Activated CD4-positive, alpha-beta T cell treated with anti-CD3 and anti-CD28 coated beads for 36 hours (primary cell): ENCODE measurements at places on chromosomes 1 and 21. TPM values are rescaled to one million over a fixed set of nuclear protein-coding genes. Genes with fewer than 3 reads are reported as not detected.
A peak's percentile ranks its signal among the peaks of the same experiment; 100 is the strongest.

The EPHA8 gene
- total RNA-seq: not detected

The KRTAP10-7 gene
- total RNA-seq: not detected

The TAL1 gene
- total RNA-seq: 0.19 TPM

The PARS2 gene
- total RNA-seq: 6.8 TPM

The SPRR2B gene
- total RNA-seq: not detected

The CD247 gene
- 149 TPM for total RNA-seq

The MAP10 gene
- total RNA-seq: 1.5 TPM

The CLCNKB gene
- not detected for total RNA-seq

The KLHDC9 gene
- 0.39 TPM for total RNA-seq

- peaks cover 4% of the 10 kb centered on the region for H3K4me1 ChIP-seq
- H3K27me3 ChIP-seq: no peaks in the 10 kb centered on the region
- H3K36me3 ChIP-seq: peaks cover 29% of the 10 kb centered on the region
- no peak overlapping the region for H3K27ac ChIP-seq
- DNase-seq: no peak
These were observed 45.0 kb downstream of the ABCD3 start for GRCh38 chr1:94463056-94463764.

DNA sequence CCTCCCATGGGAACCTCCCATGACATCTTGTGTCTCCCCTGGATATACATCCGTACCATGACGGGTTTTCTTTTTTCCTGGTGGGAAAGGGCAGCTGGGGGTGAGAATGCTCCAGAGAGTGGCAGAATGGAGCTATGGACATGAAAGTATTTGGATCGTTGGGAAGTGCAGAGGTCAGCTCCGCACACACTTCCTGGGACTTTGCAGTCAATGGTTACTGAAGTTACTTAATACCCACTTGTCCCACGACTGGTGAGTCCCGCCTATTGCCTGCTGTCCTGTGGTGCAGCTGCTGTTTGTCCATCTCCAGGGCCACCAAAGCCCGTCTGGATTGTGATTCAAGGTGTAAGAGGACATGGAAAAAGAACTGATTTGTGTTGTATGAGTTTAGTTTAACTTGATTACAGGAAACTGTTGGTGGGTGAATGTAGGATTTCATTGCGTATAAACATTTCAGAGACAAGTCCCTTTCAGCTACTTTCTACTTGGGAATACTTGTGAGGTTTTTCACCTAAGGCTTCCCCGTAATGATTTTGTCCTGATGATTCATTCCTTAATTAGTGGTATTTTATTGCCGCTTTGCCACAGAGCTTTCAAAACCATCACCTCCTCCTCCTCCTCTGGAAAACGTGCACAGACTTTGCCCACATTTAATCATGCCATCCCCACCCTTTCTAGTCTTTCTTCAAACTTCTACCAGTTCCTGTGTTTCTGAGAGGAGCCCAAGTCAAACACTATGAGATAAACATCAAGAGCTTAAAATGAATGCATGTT, 308.8 kb downstream of the KIF26B start:
- H3K27me3 ChIP-seq: peaks cover 3% of the 10 kb centered on the region
- no peak overlapping the region for H3K4me3 ChIP-seq
- DNase-seq: no peak
- peaks cover 3% of the 10 kb centered on the region for H3K4me1 ChIP-seq
- no peaks in the 10 kb centered on the region for H3K36me3 ChIP-seq
- no peak overlapping the region for H3K27ac ChIP-seq

- no peak for DNase-seq
- no peak overlapping the region for H3K4me3 ChIP-seq
- H3K27me3 ChIP-seq: no peaks in the 10 kb centered on the region
- H3K27ac ChIP-seq: no peak overlapping the region
- H3K36me3 ChIP-seq: no peaks in the 10 kb centered on the region
These were observed 1104.2 kb upstream of the TMPRSS15 start for GRCh38 chr21:19507682-19508260.

DNA sequence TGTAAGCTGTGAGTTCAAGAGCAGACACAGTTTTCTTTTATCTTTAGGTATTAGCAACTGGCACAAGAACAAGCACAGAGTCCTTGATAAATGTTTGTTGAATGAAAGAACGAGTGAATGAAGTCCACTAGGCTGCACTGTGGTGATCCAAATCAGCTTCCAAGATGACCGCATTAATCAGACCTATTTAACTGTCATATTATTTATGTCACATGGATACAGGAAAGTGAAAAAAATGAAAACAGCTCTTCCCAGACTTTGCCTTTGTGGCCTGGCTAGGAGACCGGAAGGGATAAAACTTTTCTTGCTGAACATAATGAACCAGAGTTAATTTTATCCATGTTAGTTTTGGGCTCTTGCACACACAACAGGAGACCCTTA, 261.3 kb downstream of the TNR start:
- no peaks in the 10 kb centered on the region for H3K4me1 ChIP-seq
- no peaks in the 10 kb centered on the region for H3K36me3 ChIP-seq
- H3K4me3 ChIP-seq: no peak overlapping the region
- peaks cover 17% of the 10 kb centered on the region for H3K27me3 ChIP-seq
- no peak for DNase-seq

DNA sequence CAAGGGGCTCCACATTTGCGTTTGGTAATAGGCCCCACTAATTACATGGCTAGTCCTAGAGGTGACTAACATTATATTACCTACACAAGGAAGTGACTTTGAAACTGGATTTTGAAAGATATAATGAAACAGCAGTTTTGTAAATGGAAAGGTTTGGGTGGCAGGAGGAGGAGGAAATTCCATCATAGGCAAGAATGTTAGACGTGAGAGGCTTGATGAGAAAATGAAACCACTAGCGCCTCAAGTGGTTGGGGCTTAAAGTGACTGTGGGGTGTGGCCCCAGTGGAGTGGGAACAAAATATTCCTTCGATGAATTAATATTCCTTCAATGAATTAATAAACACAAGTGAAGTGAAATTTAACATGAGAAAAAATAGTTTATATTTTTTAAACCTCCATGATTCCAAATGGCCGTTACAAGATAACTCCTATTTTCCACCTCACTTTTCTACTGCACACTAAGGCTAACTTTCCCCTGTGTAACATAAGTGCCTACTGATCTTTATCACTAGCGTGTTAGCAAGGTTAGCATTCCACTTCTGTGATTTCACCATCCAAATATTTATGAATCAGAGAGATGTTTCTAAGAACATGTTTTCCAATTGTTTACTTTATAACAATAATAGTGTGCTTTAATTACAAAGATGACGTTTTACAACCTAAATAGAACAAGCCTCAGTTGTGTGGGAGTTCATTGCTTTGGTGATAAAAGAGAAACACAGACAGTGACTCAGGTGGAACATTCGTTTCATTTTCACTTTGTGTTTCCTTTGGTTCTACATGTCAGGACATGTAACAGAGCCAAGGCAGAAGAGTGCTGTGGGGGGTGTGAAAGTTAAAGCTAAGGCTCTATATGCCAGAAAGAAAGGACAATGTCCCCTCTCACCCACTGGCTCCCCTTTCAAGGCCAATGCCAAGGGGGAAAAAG, 12.5 kb upstream of the ATF3 start:
- peak overlapping the region; percentile 89 for H3K27ac ChIP-seq
- peak; percentile 64 for DNase-seq
- H3K36me3 ChIP-seq: no peaks in the 10 kb centered on the region
- H3K4me1 ChIP-seq: peaks cover 39% of the 10 kb centered on the region
- H3K4me3 ChIP-seq: peak overlapping the region; percentile 58

GRCh38 chr1:20058531-20058930, 11.5 kb upstream of the PLA2G5 start:
- H3K4me1 ChIP-seq: peaks cover 33% of the 10 kb centered on the region
- no peaks in the 10 kb centered on the region for H3K36me3 ChIP-seq
- peaks cover 9% of the 10 kb centered on the region for H3K27me3 ChIP-seq
- H3K27ac ChIP-seq: no peak overlapping the region
- no peak overlapping the region for H3K4me3 ChIP-seq

- H3K27me3 ChIP-seq: no peaks in the 10 kb centered on the region
- H3K36me3 ChIP-seq: no peaks in the 10 kb centered on the region
- H3K4me1 ChIP-seq: peaks cover 8% of the 10 kb centered on the region
- DNase-seq: no peak
These were observed 89.8 kb downstream of the DHRS3 start for GRCh38 chr1:12528021-12528852.

DNA sequence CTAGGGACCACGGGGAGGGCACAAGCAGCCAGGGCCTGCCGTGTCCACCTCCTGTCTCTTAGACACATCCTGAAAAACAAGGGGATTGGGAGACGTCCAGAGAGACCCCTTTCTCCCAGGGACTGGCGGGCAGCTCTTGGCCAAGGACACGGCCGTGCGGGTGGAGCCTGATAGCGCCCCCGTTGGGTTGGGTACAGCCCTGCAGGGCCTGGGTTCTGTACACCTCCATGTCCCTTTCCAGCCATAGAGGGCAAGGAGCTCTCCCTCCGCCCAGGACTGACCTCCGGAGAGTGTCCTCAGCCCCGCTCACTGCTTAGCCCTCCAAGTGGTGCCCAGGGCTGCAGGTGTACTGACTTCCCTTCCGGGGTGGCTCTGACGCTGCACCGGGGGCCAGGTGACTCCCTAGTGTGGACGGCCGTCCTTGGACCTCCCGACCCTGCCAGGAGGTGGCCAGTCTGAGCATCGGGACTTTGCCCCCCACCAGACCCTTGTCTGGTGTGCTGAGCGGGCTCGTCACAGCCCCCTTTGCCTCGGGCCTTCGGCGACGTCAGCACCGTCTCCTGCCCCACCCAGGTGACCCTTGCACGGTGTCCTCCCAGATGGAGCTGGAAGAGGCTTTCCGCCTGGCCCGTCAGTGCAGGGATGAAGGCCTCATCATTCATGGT, 5.8 kb downstream of the PRKCZ start:
- H3K27ac ChIP-seq: no peak overlapping the region

GRCh38 chr1:36342426-36343185, 19.2 kb upstream of the EVA1B start:
- no peak overlapping the region for H3K27ac ChIP-seq
- peaks cover 24% of the 10 kb centered on the region for H3K36me3 ChIP-seq
- peaks cover 20% of the 10 kb centered on the region for H3K4me1 ChIP-seq
- peak; percentile 77 for DNase-seq
- H3K27me3 ChIP-seq: no peaks in the 10 kb centered on the region

DNA sequence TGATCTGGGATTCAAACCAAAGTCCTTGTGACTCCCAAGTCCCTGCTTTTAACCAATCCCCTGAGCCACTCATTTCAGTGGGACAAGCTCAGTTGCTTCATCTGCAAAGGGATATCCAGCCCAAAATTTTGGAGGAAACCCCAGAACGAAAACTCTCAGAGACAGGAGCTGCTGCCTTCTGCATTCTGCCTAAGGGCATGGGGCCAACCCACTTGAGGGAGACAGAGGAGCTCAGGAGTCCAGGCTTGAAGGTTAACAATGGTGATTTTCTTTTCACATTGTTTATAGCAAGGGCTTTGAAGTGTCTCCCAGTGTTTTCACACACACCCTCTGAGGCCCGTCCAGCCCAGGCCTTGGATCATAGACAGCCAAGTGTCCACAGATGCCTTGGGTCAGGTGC, 148.1 kb upstream of the CTTNBP2NL start:
- no peak overlapping the region for H3K4me3 ChIP-seq
- no peak for DNase-seq
- no peaks in the 10 kb centered on the region for H3K36me3 ChIP-seq

DNA sequence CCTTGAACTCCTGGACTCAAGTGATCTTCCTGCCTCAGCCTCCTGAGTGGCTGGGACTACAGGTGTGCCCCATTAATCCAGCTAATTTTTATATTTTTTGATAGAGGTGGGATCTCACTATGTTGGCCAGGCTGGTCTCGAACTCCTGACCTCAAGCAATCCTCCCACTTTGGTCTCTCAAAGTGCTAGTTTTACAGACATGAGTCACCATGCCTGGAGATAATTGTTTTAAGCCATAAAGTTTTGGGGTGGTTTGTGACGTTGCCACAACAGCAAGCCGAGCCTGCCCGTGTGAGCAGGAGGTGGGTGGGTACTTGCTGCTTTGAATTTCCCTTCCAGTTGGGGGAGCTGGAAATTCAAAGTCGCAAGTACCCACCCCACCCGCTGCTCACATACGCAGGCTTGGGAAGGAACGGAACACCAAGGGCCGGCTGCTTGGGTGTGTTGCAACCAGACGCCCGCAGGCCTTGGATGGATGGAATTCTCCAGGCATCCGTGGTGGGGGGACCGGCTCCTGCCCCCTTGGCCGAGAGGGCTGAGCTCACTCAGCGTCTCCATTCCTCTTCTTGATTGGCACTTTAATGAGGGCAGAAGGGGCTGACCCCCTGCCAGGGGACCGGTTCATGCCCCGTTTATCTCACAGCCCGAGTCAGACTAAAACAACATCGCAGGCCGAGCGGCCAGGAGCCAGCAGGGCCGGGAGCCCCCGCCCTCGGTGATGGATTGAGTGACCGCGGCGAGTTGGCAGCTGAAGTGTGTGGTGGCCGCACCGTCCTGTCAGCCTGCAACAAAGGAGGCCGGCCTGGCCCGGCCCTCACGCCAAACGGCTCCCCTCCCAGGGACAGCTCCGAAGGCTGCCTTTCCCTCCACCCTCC, 78.1 kb downstream of the DHRS3 start:
- H3K36me3 ChIP-seq: peaks cover 18% of the 10 kb centered on the region
- H3K27me3 ChIP-seq: peaks cover 3% of the 10 kb centered on the region
- no peak for DNase-seq
- no peak overlapping the region for H3K4me3 ChIP-seq

DNA sequence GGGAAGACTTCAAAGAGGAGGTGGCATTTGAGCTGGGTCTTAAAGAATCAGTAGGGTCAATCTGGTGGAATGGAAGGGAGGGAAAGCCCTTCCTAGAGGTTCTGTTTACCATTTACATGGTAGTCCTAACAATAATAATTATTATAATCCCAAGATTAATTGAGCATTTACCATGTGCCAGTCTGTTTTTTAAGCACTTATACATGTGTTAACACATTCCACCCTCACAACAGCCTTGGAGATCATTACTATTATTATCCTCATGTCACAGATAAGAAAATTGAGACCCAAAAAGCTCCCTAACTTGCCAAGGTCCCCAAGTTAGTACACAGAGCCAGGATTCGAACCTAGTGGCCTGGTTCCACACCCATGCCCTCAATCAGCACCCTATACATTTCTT, 10.8 kb downstream of the GLIS1 start:
- H3K27me3 ChIP-seq: peaks cover 2% of the 10 kb centered on the region
- H3K36me3 ChIP-seq: no peaks in the 10 kb centered on the region
- no peaks in the 10 kb centered on the region for H3K4me1 ChIP-seq
- H3K4me3 ChIP-seq: no peak overlapping the region
- no peak overlapping the region for H3K27ac ChIP-seq

DNA sequence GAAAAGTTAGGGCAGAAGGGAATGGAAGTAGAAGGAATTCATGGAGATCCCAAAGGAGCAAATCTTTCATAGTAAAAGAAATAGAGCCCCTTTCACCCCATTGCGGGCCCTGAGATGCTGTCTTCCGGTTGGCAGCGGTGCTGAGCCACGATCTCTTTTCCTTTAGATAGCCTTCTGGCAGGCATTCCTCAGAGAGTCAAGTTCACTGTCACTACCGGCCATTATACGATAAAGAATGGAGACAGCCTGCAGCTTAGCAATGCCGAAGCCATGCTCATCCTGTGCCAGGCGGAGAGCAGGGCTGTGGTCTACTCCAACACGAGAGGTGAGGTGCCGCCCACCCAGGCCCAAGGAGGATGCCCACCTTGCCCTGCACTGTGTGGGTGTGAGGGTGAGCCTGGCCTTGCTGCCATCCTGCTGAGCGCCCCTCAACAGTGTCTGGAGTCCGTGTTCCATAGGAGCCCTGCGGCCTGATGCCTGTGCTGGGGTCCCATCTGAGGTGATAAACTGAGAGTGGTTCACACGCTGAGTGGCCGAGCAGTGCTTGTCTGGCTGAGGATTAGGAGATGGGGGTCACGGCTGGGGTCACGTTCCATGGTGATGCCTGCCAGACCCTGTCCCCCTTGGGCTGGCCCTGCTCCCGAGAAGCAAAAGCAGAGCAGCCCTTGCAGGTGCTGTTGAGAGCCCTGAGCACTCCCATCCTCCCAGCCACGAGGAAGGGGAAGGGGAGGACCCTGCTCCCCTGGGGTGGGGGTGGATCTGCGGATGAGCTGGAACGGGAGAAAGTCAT, 20.4 kb upstream of the PWP2 start:
- no peak for DNase-seq
- H3K36me3 ChIP-seq: peaks cover 71% of the 10 kb centered on the region
- no peaks in the 10 kb centered on the region for H3K27me3 ChIP-seq
- no peak overlapping the region for H3K4me3 ChIP-seq
